ENCODE measurements at places on chromosomes 16 and 17.

DNA sequence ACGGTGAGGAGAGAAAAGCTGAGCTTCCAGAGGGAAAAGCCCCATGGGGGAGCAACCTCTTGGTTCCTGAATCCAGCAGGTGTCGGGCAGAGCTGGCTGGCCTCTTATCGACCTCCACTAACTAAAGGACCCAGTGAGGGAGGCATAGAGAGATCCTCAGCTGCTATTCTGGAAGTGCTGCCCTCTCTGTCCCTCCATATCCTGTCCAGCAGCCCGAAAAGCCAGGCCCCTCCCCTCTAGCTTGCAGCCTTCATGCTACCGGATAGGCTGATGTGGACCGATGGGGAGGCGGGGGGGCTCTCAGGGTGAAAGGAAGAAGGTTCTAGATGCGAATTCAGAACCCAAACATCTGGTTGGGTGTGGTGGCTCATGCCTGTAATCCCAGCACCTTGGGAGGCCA lies 24.9 kb downstream of the MXRA7 start:
- no peak for DNase-seq

DNA sequence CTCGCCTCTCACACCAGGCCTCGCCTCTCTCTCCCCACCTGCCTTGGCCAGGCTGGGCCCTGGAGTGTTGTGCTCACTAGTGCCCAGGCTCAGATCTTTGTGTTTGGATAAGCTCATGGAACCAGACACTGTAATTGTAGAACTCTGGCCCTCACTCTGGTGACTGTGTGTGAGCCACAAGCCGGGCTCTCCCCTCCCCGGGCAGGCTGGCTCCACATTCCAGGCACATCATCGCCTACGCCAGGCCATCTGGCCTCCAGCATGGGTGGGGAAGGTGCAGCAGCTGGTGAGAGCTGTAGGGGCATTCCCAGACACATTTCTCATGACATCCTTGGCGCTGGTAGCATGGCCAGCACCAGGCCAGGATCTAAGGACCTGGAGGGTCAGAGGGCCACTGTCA lies 202.3 kb downstream of the RAB11FIP4 start:
- no peak for DNase-seq

DNA sequence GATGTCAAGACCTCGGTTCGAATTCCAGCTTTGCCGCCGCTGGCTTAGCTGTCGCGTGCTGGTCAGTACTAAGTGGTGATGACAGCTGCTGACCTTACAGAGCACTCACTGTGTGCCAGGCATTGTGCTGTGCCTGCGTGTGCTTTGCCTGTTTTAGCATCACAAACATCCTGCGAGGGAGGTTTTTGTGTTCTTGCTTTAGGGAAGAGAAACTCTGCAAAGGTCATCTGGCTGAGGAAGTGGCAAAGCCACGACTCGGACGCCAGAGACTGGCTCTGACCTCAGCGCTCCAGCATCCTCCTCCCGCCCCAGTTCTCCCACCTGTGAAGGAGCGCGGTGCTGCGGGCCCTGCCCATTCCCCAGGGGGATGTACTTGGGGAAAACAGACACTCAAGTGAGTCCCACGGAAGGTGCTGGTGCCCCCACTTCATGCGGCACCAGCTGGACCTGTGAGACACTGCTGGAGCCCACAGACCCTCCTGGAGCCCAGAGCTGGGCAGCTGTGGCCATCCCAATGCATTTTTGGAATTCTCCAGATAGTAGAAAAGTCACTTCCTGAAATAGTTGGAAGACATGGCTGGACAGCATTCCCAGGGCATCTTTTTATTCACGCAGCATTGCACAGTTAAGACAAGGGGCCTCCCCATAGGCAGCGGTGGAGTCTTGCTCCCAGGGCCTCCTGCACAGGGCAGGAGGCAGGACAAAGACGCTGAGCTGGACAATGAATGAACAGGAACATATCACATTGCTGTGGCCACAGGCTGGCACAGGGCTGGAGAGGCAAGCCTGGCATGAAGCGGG lies 20.0 kb upstream of the HERPUD1 start:
- DNase-seq, result no peak

- no peak for DNase-seq
Measured at GRCh38 chr16:47504599-47504998, 43.5 kb downstream of the PHKB start.

- no peak for DNase-seq
Measured at GRCh38 chr17:81254955-81255717, 16.0 kb downstream of the NDUFAF8 start.

GRCh38 chr17:47708864-47709541 lies 15.0 kb downstream of the TBKBP1 start:
- DNase-seq, result no peak

DNA sequence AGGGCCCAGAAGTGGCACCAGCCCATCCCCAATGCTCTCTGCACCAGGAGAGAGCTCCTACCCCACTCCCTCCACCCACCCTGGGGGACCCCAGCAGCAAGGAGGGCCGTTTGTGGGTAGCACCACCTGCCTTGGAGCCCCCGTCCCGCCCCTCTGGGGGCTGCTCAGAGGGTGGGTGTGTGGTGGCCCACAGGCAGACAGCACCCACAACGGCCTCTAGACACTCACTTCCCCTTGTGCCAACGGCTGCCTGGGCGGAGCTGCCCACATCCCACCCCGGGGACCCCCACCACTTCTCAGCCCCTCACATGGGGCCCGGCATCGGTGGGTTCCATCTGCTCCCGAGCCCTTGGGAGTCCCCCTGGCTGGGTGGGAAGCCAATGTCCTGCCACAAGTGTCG lies 33.3 kb downstream of the BAHCC1 start:
- DNase-seq, result no peak

GRCh38 chr17:6681671-6682070 lies 30.1 kb downstream of the C17orf100 start:
- no peak for DNase-seq

- DNase-seq, result no peak
Measured at GRCh38 chr17:40325156-40326013, 16.4 kb downstream of the RARA start.

GRCh38 chr17:56432443-56432842 lies 161.1 kb upstream of the NOG start:
- DNase-seq, result no peak

DNA sequence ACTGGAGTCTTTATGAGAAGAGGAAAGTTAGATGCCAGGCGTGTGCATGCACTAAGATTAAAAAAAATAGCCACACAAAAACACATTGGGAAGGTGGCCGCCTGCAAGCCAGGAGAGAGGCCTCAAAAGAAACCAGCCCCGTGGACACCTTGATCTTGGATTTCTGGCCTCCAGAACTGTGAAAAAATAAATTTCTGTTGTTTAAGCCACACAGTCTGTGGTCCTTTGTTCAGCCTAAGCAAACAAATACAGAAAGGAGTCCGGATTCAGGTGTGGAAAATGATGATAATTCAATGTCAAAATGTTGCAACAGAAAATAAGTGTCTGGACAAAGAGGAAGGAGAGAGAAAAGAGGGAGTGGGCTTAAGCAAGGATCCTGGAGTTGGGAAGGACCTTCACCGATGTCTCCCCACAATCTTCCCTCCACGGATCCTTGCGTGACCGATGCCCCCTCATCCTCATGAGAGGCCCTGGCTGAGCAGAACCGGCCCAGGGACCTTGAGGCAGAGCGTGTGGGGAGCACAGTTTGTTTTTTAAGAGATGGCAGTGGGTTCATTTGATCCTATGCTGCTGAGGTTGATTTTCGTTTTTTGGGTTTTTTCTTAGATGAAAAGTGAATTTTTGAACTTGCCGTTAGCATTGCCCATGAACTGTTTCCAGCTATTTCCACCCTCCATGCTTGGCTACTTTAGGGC lies 133.2 kb downstream of the IRX3 start:
- DNase-seq, result no peak

DNA sequence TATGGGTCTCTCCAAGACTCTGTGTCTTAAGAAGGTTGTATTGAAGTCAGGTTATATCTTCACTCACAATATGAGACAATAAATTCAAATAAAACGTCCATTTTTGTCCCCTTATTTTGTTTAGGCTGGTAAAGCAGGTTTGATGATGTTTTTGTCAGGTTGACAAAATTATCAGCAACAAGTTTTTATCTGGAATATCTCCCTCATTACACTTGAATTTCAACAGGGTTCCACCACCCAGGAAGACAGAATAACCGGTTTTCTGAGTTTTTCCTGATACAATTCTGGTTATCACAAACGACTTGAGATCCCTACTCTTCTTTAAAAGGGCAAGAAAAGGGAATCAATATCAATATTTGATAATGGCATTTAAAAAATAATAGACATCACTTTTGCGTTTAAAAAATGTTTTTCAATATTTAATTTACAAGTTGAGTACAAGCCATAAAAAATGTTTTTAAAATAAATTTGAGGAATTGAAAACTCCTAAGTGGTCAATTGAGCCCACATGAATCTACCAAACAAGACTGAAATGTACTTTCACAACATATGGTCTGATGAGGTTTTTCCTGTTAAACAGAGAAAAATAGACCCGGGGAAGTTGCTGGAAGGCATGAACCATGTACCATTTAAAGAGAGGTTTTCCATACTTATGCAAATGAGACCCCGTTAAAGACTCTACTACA lies 1.4 kb upstream of the ATP6V0A1 start:
- no peak for DNase-seq

- DNase-seq, result no peak
Measured at GRCh38 chr16:17387256-17387655, 83.5 kb downstream of the XYLT1 start.

GRCh38 chr17:76176701-76177574 lies 35.9 kb upstream of the FOXJ1 start:
- no peak for DNase-seq

Data from NCI-H1436 (cell line).